ENCODE measurements at places on chromosomes 12 and 14.

GRCh38 chr12:12032851-12033797 is 37.6 kb upstream of the BCL2L14 start:
- DNase-seq, result peak; percentile 86

GRCh38 chr14:63922696-63923421 is 70.1 kb downstream of the SYNE2 start:
- no peak for DNase-seq

GRCh38 chr12:116089080-116089479 is 188.4 kb downstream of the MED13L start:
- DNase-seq, result no peak

- peak; percentile 35 for DNase-seq
Observed at GRCh38 chr12:130335517-130336392, 1.9 kb upstream of the PIWIL1 start.

DNA sequence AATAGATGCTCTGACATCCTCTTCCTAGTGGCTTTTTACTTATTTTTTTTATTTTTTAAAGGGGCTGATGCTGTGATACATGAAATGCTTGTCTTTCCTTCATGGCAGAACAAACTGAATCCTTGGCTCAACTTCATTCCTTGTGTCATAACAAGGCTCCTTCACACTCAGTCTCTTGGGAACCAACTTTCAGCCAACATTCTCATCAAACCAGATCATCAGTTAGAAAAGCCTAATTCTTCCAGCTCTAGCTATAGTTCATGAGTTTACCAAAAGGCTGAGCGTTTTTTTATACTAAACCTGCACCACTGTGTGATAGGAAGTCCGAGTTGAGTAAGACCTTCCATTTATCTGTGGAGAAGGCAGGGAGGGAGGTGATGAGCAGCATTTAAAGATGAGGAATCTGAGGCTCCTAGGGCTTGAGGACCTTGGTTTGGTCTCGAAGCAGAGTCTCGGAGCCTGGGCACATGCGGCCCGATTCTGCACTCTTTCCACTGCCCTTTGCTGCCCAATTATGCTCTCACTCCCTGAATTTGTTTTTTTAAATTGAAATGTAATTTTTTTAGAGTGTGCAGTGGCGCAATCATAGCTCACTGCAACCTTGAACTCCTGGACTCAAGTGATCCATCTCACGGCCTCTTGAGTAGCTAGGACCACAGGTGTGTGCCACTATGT is 8.2 kb downstream of the GPRC5D start:
- no peak for DNase-seq

- no peak for DNase-seq
Observed at GRCh38 chr12:52667509-52667908, 12.7 kb downstream of the KRT1 start.

DNA sequence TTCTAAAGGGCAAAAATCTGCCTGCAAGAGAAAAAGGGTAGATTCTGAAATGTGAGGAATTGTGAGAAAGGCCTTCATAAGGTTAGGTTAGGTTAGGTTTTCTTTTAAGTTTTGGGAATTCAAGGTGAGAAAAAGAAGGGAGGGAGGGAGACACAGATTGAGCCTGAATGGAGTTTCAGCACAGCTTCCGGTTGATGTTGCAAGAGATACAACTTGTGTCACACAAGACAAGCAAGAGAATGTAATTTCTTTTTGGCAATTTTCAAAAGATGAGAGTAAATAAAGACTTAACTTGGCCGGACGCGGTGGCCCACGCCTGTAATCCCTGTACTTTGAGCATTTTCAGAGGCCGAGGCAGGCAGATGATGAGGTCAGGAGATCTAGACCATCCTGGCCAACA is 63.8 kb downstream of the CPSF2 start:
- no peak for DNase-seq

DNA sequence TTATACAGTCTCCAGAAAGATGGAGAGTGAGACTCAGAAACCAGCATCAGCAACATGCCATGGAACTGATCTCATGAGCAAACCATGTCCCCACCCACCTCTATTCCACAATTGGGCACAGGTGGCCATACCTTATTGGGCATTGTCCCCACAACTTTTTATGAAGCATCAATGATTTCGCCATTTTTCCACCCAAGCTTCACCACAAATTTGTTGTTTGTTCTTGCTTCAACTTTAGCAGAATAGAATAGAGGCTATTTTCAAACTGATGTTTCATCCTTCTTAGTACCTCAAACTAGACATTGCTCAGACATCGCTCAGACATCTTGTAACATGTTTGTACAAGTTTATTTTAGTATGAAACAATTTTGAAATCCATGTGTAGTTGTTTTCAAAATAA is 112.5 kb upstream of the TMTC2 start:
- DNase-seq, result no peak

DNA sequence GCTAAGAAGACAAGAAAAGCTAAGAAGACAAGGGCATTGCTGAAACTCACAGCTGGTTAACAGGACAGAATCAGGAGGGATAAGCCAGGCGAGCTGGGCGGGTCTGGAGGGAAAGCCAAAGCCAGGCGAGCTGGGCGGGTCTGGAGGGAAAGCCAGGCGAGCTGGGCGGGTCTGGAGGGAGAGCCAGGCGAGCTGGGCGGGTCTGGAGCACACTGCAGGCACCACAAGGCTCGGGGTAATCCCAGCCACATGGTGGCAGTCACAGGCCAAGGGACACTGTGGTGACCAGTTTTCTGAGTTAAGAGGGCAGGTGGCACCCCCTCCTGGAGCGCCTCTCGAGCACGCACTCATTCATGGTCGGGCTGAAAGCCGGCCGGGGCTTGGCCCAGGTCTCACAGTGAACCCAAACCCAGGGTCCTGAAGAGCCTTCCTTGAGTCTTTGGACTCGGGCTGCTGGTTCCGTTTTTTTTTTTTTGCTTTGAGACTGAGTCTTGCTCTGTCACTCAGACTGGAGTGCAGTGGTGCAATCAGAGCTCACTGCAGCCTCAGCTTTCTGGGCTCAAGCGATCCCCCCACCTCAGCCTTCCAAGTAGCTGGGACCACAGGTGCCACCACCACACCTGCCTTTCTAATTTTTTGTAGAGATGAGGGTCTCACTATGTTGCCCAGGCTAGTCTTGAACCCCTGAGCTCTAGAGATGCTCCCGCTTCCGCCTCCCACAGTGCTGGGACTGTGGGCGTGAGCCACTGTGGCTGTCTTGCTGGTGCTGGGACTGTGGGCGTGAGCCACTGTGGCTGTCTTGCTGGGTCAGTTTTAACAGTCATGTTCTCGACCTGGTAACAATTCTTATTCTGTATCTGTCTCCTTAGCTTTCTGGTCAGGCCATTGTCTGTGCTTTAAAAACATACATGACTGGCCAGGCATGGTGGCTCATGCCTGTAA is 40.2 kb downstream of the HSP90AA1 start:
- DNase-seq, result peak; percentile 92

GRCh38 chr12:103589517-103589916 is 2.4 kb downstream of the STAB2 start:
- no peak for DNase-seq

DNA sequence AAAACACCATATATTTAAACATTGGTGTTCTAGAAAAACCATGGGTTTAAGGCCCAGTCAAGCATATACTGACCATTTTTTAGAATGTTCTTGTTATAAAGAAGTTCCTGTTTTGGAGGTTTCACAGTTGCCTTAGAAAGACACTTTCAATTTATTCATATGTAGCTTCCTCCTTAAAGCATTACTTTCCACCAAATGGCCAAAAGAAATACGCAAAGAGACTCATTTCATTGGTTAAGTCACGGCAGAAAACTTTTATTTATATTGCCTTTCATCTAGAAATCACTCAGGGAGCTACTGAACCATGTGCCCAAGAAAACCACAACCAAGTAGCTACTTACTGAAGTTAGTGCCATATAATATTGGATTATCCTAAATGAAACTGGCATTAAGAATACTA is 40.0 kb downstream of the MYBPC1 start:
- DNase-seq, result no peak

GRCh38 chr14:70073924-70074566 is 114.7 kb downstream of the SLC8A3 start:
- DNase-seq, result peak; percentile 38

DNA sequence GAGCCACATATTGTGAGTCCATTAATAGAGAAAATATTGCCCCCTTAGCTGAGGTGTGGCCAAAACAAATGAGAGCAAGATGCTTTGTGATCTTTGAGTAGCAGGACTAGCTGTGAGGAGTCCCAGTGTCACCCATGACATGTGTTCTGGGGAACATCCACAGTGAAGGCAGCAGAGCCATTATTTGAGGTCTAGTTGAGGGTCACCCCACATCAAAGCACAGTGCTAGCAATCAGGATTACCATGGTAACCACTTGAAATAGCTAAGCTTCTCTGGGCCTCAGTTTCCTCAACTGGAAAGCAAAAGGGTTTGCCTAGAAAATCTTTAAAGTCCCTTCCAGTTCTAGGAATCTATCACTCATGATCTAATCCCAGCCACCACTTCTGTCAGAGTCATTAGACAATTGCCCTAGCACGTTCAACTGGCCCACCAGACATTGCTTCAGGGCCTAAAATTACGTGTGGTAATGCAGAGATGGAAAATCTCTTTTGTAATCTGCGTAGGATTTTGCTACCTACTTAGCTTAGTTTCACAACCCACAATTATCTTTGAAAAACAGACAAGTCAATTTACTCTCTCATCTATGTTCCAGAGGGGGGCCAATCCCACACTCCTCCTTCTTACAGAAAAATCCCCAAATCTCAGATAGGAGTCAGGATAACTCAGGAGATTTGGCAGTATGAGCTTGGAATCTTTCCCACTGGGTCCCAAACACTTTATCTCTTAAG is 251.2 kb upstream of the EGLN3 start:
- DNase-seq, result no peak

GRCh38 chr14:49992901-49993339 is 100.0 kb downstream of the ARF6 start:
- DNase-seq, result no peak

GRCh38 chr12:13961971-13962370 is 19.4 kb downstream of the GRIN2B start:
- peak; percentile 70 for DNase-seq

GRCh38 chr12:56010111-56010570 is 10.7 kb upstream of the IKZF4 start:
- DNase-seq, result no peak

DNA sequence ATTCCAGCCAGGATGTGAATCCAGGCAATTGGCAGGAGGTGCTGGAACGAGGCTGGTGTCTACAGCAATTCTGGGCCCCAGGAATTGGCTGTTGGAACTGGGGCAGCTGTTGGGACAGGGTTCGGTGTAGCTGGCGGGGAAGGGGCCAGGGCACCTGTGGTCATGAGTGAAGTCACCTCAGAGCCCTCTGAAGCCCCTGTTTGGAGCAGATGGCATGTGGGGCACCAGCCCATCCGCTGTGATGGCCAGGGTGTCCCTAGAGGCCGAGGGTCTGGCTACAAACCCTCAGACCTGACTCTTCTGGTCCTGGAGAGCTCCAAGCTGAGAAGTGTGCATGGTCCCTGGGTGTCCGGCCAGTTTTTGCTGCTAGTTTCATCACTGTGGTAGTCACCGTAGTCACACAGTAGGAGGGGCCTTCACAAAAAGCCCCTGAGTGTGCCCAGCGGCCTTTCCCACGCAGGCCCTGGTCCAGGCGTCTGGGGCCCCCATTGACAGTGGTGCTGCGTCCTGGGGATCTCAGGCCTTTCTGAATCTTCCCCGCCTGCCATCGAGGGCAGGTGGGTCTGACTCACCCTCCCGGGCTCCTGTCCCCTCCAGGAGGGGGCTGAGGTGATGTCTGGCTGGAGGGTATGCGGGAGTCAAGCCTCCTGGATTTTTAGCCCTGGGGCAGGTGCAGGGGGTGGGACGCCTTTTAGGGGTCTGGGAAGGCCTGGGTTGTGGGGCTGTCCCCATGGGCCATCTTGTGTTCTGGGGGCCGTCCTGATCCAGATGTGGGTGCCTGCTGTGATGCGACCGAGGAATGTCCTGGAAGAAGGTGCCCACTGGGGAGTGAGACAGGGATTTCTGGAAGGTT is 368.0 kb downstream of the TMEM121 start:
- no peak for DNase-seq

GRCh38 chr14:103569408-103569807 is 6.6 kb downstream of the COA8 start:
- no peak for DNase-seq

DNA sequence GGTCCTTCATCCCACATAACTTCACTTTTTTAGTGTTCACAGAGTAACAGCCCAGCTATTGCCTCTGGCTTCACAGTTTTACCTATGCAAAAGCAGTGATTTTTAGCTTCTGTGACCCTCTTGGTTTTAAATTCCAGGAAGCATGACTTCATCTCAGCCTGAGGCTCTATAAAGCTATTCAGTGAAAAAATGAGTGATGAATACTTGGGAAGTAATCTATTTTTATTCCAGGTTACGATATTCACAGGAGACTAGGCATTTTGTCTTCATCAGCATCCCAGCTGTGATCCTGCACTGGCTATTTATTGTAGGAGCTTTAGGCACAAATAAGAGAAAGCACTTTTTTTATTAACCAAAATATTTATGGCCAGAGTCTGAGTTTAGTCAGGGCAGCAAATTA is 164.8 kb downstream of the SNAPC1 start:
- no peak for DNase-seq

DNA sequence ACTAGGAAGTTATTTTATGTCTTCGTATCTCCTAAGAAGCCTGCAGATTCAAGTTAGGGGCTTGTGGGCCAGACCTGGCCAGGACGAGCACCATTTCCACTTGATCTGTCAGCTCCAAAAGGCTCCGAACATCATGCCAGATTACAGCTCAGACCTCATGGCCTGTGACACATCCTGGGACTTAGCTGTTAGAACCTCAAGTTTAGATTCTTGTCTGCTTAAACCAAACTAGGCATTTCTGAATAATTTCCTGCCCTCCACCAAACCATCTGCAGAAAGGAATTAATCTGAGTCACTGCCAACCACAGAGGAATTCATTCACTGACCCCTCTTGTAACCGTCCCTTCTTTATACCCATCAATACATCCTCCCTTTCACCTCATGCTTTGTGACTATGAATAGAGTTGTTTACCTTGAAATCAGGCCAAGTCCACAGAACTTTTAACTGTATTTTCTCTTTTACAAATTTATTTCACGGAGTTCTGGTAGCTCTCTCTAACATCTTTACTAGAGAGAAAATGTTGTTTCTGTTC is 120.3 kb downstream of the FBXL14 start:
- peak; percentile 31 for DNase-seq

GRCh38 chr12:49019443-49020324 is 1.1 kb upstream of the PRKAG1 start:
- DNase-seq, result peak; percentile 43

DNA sequence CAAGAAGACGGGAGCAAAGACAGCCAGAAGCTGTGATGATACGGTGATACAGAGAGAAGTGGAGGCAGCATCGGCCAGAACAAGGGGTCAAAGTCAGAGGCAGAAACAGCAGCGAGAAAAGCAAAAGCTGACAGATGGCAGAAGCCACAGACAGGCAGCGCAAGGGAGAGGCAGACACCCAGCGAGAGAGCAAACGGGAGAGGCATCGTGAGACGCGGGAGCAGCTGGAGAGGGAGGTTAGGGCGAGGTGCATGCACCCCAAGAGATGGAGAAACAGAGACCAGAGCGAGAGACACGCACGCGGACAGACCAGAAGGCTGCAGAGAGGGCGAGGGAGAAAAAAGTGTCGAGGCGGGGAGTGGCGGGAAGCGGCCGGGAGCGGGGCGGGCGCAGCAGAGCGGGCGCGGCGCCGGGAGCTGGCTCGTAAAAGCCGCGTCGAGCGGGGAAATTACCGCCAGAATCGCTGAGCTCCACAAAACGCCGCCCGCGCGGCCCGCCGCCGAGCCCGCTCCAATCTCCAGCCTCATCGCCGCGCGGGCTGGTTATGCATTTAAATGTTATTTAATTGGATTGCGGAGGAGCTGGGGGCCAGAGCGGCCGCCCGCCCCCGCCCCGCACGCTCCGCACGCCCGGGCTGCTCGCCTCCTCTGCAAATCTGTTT is 15.6 kb downstream of the SMUG1 start:
- peak; percentile 76 for DNase-seq

- DNase-seq, result no peak
Observed at GRCh38 chr12:47417121-47417520, 288.7 kb downstream of the RPAP3 start.
